ENCODE measurements at places on chromosomes 2 and 18. TPM values are rescaled to one million over a fixed set of nuclear protein-coding genes. Genes with fewer than 3 reads are reported as not detected.

TUBA4B gene
- not detected for total RNA-seq

ME2 gene
- 42.6 TPM for total RNA-seq

GPAT2 gene
- 6.9 TPM for total RNA-seq

PLCL1 gene
- 26.2 TPM for total RNA-seq

CHST10 gene
- total RNA-seq, result 8.5 TPM

ARPC2 gene
- total RNA-seq, result 378 TPM

IL36B gene
- not detected for total RNA-seq

TCF23 gene
- total RNA-seq, result not detected

UGT1A6 gene
- not detected for total RNA-seq

TEKT4 gene
- total RNA-seq, result not detected

GCKR gene
- total RNA-seq, result 1.8 TPM

DCDC2C gene
- 6.6 TPM for total RNA-seq

AKAIN1 gene
- not detected for total RNA-seq

AMER3 gene
- total RNA-seq, result not detected

CFAP210 gene
- not detected for total RNA-seq

ZEB2 gene
- 122 TPM for total RNA-seq

GREB1 gene
- 13.5 TPM for total RNA-seq

CHRND gene
- total RNA-seq, result not detected

TBR1 gene
- not detected for total RNA-seq

GATA6 gene
- 92.7 TPM for total RNA-seq
